ENCODE measurements at places on chromosomes 11 and 22. TPM values are rescaled to one million over a fixed set of nuclear protein-coding genes. Genes with fewer than 3 reads are reported as not detected.

DNA sequence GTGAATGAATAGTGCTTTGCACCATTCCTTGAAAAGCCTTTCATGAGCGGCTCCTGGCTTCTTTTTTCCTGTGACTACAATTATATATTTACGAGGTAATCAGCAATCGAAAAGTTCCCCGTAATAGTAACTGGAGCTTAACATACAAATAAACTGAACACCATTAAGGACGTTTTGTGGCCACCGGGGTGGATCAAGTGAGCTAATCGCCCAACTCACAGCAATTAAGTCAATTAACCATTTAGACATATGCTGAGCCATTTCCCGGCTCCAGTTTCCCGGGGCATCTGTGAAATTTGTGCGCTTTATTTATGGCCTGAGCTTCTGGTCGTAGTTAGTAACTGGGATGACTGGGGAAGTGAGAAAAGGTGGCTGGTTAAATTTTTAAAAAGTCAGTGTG, 465.2 kb downstream of the MIAT start:
- no peak for DNase-seq

The OOSP4B gene
- not detected for polyA plus RNA-seq

GRCh38 chr11:7686761-7687160, 13.5 kb upstream of the CYB5R2 start:
- no peak for DNase-seq

The KRTAP5-7 gene
- not detected for polyA plus RNA-seq

All from heart left ventricle (tissue), 16 donors.